Progenitor cell of endocrine pancreas (in vitro differentiated cells): ENCODE measurements at places on chromosomes 7 and 10. TPM values are rescaled to one million over a fixed set of nuclear protein-coding genes. Genes with fewer than 3 reads are reported as not detected.

DNA sequence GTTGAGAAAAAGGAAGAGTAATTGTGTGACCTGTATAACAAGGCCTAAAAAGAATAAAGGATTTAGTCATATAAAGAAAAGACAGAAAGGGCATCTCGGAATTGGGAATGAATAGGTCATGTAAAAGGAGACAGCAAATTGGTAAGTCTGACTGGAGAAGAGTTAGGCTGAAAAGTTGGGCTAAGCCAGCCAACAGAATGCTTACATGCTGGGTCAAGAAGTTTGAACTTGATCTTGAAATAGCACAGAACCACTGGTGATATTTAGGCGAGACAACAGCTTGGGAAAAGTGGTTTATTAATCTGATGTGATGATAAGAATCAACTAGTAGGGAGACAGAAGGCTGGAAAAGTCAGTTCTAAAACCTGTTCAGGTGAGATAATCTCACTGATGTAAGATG, 4.8 kb downstream of the IDE start:
- DNase-seq: no peak

DNA sequence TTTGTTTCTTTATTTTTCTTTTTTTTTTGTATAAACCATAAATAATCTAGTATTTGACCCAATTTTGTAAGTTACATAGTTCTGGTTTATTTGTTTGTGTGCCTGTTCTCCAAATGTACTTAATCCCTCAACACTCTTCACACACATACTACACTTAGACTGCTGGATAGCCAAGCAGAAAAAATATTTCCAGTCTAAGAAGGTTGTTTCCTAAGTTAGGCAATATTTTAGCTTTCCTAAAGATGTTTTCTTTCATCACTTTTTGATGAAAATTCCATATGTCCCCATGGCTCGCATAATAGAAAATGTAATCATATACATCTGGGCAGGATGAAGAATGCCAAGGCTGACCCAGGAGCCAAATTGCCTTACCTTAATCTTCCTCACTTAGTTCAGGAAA, 105.3 kb downstream of the PPP1R3A start:
- DNase-seq: no peak

DNA sequence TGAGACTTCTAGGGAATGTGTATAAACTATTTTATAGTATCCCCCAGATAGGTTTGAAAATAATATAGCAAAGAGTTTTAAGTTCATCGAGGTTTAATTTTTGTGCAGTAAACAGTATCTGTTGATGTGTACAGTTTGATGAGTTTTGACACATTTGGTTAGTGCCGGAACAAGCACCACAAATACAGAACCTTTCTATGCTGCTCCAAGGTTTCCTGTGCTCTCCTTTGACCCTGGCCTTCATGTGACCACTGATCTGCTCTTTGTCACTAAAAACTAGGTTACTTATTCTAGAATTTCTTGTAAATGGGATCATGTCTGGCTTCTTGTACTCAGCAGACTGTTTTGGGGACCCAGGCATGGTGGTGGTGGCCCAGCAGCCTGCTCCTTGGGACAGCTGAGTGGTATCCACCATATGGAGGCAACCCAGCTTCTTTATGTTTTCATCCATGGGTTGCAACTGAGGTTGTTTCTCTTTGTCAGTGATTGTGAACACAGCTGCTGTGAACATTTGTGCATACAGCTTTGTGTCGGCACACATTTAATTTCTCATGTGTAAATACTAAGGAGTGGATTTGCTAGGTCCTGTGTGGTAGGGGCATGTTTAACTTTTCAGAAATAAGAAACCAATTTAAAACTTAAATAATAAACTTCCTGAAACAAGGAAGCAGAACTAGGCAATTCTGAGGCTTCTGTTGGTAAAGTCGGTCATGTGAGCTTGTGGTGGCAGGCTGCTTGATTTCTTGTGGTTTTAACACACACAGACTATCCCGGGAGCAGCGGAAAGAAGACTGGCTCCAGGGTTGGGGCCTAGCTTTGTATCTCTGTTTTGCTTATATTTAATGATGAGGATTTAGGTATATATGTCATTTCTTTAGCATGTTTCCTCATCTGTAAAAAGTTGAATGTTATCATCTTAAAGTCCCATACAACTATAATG, 219.4 kb downstream of the ABCA13 start:
- DNase-seq: no peak

- DNase-seq: peak; percentile 26
Measured at GRCh38 chr10:43202657-43203447, 64.0 kb downstream of the RASGEF1A start.

DNA sequence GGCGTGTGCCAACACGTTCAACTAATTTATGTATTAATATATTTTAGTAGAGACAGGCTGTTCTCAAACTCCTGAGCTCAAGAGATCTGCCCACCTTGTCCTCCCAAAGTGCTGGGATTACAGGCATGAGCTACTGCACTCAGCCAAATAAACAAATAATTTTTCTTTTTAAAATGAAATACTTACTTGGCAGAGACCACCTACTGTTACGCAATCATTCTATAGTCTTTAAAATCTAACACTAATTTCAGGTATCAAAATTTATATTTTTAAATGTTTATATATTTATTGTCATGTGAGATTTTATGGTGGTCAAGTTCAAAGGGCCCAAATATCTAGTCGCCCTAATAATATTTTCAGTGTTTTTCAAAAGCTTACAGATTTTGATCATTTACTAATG, 323.3 kb downstream of the PCDH15 start:
- no peak for DNase-seq

DNA sequence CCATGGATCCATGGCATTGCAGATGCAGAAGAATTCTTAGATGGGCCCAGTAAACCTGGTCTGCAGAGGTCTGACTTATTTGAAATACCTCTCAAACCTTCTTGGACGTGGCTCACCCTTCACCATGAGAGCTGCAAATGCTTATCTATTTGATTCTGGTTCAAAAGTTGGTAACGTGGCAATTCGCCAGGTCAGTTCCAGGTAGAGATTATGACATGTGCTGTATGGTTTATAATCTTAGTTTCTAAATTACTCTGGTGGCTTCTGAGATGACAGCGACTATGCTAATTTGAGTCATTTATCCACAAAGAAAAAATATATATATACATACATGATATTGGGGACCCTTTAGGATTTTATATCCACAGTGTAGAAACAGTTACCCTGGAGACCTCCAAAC, 68.8 kb downstream of the NRP1 start:
- DNase-seq: no peak

- DNase-seq: no peak
Measured at GRCh38 chr7:32774541-32774951, 117.0 kb downstream of the KBTBD2 start.

GRCh38 chr10:110207011-110207804, at the start of gene MXI1:
MXI1 (plus strand) TSS chr10:110207605; CDS start chr10:110207809, 204 bp downstream.
- peak; percentile 34 for DNase-seq

Gene CYP2C19
- 0.42 TPM in 1 of 2 replicates, not detected in the other for total RNA-seq

DNA sequence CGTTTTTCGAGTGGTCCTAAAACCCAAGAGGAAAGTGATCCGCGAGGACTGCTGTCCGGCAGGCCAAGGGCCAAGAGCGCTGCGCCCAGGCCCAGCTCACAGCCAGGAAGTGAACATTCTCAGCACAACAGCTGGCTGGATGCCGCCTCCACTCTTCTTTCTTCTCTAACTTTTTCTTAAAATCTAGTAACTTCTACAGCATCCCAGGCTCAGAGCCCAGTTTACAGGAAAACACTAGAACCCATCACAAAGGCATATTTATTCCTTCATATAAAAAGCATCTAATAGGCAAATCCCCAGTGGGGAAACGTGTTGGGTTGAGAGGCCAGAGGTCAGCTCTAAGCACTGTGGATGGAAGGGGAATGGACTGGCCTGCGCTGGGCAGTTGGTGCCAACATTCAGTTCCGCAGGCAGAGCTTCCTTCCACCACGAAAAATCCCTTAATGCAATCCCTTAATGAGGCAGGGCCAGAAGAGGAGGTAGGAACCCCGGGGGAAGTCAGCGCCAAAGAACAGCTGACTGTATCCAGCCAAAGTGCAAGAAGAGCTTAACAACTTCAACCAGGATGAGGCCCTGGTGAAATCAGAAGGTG, 74.8 kb downstream of the ZRANB1 start:
- DNase-seq: no peak
